Omental fat pad (tissue), 4 donors: ENCODE measurements at places on chromosomes 7 and 10. TPM values are rescaled to one million over a fixed set of nuclear protein-coding genes. Genes with fewer than 3 reads are reported as not detected.

EVX1 gene
- total RNA-seq, result not detected

FZD8 gene
- total RNA-seq, result 7.1 TPM

RBP4 gene
- 224 TPM for total RNA-seq

SAMD9L gene
- 10.2 TPM for total RNA-seq

TFPI2 gene
- total RNA-seq, result 181 TPM

TAS2R41 gene
- total RNA-seq, result not detected

PTN gene
- 15.0 TPM for total RNA-seq

GRCh38 chr10:71132321-71132810 lies 80.0 kb upstream of the UNC5B start:
- no peak for DNase-seq

DNA sequence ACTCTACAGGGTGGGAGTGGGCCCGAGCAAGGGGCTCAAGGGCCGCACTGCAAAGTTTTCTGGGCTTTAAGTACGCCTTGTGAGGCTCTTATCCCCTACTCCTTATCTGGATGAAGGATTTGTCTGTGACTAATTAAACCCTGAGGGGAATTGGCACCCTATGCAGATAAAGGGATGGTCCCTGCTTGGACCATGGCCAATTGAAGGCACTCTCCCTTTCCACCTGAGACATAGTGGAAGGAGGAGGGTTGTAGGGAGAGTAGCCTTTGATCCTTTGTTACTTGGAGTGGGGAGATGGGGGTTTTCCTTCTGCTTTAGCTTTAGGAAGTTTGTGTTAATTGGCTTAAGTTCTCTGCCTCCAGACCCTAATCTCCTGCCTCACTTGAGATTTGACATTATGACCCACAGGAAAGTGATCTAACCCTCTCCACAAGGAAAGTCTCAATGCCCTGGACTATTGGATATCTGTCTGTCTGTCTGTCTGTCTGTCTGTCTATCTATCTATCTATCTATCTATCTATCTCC lies 1158.8 kb upstream of the SORCS1 start:
- DNase-seq, result no peak

- DNase-seq, result no peak
Observed at GRCh38 chr7:134104166-134104565, 23.0 kb upstream of the LRGUK start.

GRCh38 chr10:105952153-105952552 lies 1212.4 kb downstream of the SORCS1 start:
- DNase-seq, result no peak

GRCh38 chr7:15317215-15317614 lies 244.6 kb downstream of the AGMO start:
- no peak for DNase-seq

DNA sequence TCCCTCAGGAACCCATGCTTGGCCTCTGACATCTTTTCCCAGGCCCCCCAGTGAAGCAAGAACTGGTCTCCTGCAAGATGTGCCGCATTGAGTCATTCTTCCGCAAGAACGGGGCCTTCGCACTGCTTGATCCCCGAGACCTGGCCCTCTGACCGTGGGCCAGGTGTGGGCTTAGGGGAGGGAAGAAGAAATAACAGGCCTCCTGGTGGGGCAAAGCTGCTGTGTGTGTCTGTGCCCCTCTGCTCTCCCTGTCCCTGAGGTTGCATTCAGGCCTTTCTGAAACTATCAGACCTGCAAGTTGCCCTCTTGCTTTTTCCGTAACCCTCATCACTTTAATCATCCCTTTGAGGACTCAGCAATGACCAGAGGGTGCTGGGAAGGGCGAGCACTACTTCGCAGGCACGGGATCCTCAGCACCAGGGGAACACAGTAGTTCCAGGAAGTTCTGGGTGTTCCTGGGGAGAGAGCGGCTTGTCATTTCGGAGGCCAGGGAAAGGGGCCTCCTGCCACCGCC lies 6.0 kb downstream of the ATP6V1F start:
- no peak for DNase-seq

- DNase-seq, result no peak
Observed at GRCh38 chr7:18597754-18598153, 102.2 kb downstream of the HDAC9 start.

GRCh38 chr7:106065575-106066500 lies 46.3 kb downstream of the SYPL1 start:
- DNase-seq, result no peak

- no peak for DNase-seq
Observed at GRCh38 chr10:28564905-28565304, 32.0 kb downstream of the WAC start.

GRCh38 chr10:129761197-129761972 lies 202.7 kb downstream of the EBF3 start:
- DNase-seq, result no peak

GRCh38 chr10:127762925-127763324 lies 25.9 kb downstream of the FOXI2 start:
- DNase-seq, result no peak

DNA sequence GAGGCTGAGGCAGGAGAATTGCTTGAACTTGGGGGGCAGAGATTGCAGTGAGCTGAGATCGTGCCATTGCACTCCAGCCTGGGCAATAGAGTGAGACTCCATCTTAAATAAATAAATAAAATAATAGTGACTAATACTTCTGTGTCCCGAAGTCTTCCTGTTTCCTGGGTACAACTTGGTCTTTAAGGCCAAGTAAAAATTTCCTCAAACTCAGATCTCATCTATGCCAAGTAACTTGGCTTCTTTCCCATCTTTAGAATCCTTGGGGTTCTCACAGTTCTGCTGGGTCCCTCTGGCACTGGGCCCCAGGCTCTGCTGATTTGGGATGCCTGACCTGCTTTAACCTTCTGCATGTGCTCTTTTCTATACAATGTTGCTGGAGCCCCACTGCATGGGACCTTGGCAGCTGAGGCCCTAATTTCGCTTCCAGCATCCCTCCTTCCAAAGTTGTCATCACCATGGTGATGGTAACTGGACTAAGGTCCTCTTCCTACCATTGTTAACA lies 22.7 kb upstream of the AKR1B10 start:
- no peak for DNase-seq

DNA sequence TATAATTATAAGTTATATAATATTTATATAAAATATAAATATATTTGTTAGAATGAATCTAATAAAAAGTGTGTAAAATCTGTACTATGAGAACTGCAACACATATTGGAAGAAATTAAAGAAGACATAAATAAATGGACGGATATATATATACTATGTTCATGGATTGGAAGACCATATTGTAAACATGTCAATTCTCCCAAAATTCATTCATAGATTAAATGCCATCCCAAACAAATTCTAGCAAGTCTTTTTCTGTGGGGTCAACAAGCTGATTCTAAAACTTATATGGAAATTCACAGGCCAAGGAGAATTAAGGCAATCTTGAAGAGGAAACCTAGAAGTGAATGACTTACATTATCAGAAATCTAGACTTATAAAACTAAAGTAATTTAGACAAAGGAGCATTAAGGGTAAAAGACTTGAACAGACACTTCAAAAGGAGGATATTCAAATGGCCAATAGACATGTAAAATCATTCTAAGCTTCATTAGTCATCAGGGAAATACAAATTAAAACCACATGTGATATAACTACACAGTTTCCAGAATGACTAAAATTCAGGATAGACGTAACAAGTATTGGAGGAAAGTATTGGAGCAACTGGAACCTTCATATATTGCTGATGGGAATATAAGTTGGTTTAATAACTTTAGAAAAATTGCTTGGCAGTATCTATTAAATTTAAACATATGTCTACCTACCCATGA lies 225.9 kb downstream of the EMX2 start:
- no peak for DNase-seq

GRCh38 chr10:129341087-129341486 lies 126.0 kb upstream of the MGMT start:
- DNase-seq, result no peak

- no peak for DNase-seq
Observed at GRCh38 chr7:118708741-118709140, 484.2 kb downstream of the ANKRD7 start.

DNA sequence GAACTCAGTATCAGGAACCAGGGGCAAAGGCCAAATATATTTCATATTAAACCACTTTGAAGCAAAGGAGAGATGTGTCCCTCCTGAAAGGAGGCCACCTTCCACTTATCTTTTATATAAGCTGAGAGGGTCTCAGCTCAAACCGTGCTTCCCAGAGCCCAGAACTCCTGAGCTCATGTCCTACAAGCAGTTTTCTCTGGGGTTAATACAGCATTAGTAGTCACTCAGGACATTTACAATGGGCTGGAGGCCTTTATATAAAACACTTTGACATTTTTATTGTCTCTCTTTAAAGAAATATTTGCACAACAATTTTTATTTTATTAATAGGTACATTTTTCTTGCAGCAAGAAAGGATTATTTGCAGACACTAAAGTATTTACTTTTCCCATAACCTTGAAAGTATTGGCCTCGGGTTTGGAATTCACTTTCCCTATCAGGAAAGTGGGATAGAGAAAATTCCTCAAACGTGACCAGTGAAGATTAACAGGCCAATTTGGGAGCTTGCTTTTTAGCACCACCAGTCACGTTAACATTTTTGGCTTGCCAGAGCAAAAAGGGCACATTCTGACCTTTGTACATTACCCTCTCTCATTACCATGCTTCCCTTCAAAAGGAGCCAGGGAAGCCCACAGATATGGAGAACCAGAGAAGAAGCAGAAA lies 464.9 kb upstream of the NRP1 start:
- no peak for DNase-seq

DNA sequence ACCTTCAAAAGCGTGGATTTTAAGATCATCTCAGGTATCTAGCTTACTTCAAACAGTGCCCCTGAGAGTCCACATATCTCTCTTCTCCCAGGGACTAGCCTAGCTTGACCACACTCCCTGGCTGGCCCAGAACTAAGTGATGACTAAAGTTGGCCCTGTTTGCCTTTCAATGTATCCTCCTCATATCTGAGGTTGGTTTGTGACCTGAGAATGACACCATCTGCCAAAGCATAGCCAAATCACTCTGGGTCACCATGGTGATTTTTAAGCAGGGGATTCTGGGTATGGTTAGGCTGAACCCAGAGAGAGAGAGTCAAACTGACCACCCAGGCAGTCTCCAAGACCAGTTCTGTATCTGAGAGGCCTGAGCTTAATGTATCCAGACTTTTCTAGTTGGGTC lies 16.2 kb downstream of the CNNM1 start:
- no peak for DNase-seq

GRCh38 chr7:154777023-154777422 lies 225.9 kb downstream of the PAXIP1 start:
- no peak for DNase-seq

GRCh38 chr7:207418-208129 lies 15.2 kb downstream of the FAM20C start:
- no peak for DNase-seq

GRCh38 chr7:22319424-22320403 lies 37.2 kb downstream of the RAPGEF5 start:
- no peak for DNase-seq

DNA sequence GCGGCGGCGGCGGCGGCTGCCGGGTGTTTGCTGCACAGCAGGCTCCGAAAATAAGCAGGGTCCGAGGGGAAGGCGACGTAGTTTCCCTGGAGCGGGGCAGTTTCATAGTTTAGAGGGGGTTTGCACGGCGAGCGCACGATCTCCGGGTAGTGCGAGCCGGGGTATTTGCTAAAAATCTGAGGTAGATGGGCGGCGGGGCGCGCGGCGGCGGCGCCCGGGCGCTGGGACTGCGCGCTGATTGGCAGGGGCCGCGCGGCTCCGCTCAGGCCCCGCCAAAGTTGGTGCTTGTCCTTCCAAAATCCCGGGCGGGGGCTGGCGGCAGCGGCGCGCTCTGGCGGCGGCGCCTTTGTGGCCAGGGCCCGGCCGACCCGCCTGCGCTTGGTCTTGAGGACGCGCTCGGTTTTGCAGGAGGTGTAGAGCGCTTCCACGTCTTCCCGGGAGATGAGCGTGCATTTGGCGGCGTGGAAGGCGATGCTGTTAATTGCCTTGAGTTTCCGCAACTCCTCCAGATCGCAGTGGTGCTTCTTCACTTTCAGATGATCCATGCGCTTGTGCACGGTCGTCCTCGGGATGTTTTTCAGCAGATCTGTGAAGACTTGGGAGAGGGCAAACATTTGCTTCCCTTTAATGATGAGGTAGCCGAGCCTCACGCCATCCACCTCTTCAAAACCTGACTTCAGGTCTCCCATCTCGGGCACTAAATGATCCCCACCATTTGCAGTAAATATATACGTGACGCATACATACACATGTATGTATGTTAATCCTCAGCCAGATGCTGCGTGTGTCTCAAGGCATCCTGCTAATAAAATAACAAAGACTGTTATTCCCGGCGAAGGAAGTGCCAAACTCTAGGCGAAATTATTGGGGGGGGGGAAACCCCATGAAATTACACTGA lies 8.1 kb downstream of the SKIDA1 start:
- DNase-seq, result no peak

DNA sequence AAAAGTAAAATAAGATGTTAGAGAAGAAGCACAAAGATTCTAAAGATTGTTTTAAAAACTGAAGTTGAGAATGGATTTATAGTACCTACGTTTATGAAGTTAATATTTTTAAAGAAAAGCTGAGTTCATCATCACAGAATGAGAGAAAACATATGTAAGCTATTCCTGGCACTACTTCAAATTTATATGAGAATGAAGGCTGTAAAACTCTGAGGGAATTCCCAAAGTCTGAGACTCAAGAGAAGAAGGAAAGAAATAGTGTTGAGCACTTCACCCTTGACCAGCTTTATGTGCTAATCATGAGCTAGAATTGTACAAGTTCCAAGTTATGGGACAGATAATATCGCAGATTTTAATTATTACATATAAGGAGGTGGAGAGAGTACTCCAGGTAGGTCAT lies 323.7 kb upstream of the GNAI1 start:
- no peak for DNase-seq

GRCh38 chr7:20661884-20662283 lies 46.4 kb downstream of the ABCB5 start:
- no peak for DNase-seq

DNA sequence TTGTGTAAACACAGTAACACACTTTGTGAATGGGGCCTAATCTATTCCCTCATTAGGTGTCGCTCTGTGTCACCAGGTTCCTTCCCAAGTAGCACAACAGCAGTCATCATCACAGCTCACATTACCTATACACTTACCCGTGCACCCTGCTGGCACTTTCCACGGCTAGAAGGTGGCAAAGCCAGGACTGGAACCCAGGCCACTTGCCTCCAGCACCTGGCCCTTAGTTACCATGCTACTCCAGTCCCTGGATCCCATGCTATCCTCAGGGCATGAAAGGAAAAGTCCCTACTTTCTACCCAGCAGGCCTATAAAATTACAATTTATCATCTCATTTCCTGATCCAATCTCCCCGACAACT lies 18.4 kb downstream of the SMURF1 start:
- no peak for DNase-seq

GRCh38 chr7:57651006-57651405 lies 201.0 kb downstream of the ZNF716 start:
- no peak for DNase-seq
